ENCODE measurements at places on chromosomes 7 and 10.

GRCh38 chr10:71132321-71132810 is 80.0 kb upstream of the UNC5B start:
- DNase-seq, result no peak

DNA sequence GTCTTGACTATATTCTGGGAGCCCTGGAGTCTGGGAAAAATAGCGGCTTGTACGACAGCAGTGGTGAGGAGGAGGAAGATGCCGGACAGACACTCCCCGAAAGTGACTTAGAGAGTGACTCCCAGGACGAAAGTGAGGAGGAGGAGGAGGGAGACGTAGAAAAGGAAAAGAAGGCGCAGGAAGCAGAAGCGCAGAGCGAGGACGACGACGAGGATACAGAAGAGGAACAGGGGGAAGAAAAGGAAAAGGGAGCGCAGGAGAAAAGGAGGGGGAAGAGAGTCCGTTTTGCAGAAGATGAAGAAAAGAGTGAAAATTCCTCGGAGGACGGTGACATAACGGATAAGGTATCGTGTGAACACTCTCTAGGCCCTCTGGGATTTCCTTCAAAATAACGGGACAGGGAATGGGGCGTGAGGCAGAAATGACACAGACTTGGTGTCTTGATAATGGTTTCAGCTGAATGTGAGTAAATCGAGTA is 908 bp downstream of the NOM1 start:
- DNase-seq, result no peak

DNA sequence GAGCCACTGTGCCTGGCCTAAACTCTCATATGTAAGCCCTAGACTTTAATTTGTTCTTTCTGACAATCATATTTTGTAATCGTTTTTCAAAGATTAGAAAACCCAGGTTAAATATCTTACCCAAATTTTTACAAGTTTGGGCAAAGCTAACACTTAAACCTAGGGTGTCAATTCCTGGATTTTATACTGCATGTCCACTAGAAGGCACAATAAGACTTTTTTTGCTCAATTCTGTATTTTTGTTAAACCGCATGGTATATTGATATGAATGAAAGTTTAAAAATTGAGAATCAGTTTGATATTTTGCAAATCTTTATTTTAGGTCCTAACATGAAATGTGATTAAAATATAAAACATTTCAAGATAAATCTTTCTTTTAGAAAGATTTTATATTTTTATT is 29.3 kb downstream of the DYNC2I1 start:
- no peak for DNase-seq

- no peak for DNase-seq
Observed at GRCh38 chr7:80002865-80003264, 131.8 kb upstream of the GNAI1 start.

- no peak for DNase-seq
Observed at GRCh38 chr10:1163831-1164230, 107.6 kb downstream of the WDR37 start.

- DNase-seq, result no peak
Observed at GRCh38 chr10:128151031-128151430, 24.8 kb upstream of the MKI67 start.

DNA sequence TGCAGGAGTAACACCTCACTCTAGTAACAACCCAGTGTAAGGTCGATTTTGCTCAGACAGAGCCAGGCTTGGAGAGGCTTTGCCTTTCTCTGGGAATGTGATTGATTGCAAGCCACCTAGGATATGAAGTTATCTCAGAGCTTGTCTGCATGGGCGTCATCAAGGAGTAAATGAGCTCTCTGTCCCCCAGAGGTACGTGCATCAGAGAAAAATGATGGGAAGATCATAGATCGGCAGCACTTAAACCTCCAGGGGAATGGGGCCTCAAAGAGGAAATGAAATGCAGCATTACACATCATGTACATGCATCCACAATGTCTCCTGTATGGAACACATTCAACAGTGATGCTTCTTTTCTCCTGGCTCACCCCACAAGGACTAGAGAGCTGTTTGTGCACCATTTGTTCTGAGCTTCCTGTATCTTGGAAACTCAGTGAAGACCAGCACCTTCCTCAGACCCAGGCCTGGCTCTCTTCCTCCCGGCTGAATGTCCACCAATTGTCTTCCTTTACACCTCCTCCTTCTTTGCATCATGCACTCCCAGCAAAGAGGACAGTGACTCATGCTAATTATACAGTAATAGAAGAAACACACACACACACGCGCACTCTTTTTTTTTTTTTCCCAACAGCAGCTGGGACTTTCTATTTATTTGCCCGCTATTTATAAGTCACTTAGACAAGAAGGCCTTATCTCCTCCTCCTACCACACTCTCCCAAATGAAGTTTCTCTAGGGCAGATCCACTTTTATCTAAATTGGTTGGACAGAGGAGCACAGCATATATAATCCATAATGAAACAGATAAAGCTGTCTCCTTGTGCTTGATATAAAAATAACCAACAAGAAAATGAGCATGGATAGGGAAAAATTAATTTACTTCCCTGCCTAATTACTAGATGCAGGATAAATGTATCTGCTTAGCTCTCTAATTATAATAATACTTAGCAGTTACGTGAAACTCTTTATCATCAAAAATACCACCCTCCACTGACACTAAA is 990.7 kb downstream of the CCSER2 start:
- DNase-seq, result no peak

DNA sequence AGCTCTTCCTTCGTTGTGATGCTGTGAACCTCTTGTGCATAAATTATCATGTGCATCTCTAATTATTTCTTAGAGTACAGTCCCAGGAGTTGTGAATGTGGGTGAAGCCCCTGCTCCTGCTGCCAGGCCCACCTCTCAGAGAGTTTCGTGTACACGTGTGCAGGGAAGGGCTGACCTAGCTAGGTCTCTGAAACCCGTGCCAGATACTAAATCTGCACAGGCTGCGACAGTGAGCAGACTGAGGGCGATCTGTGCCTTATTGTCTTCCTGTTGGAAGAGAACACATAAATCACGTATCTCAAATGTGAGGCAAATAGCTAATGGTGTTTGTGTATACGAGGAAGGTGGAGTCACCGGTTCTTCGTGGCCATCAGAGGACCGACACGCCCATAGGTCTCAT is 71.8 kb upstream of the DNAJB6 start:
- DNase-seq, result no peak

DNA sequence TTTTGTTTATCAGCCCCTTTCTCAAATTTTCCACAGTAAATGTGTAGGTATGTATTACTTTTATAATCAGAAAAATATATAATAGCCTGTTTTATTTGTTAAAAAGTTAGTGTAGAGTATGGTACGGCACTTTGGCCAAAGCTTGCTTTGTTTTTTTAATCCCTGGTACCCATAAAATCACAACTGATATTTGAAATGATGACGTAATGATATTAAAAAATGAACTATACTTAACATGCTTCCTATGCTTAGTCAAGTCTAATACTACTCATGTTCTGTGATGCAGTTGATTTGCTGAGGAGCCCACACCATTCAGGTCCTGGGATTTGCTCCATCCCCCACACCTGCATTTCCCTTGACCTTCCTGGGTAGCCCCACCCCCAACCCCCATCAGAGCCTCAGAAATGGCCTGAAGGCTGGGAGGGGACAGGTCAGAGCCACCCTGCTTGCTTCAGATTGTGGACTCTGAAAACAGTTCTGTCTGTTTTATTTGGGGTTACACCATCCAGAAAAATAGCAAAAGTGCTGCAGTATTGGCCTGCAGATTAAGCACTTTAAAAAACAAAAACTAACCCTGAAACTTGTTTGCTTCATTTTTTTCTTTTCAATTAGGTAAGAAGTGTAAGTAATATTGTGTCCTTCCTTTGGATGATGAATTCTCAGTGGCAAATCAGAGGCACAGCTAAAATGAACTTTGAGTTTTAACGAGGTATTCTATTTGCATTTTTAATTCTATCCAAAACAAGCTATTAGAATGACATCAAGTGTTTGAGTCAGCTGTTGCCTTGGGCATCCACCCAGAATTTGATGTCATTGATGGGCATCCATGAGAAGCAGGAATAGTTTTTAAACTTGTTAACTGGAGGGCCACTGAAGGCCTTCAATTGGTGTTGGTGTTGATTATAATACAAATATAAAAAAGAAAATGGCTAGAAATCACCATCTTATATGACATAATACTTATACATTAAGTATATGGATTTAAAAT is 23.3 kb downstream of the PLCE1 start:
- DNase-seq, result no peak

All from GM12892 (cell line).